Activated naive CD4-positive, alpha-beta T cell treated with anti-CD3 and anti-CD28 coated beads for 36 hours (primary cell): ENCODE measurements at places on chromosomes 1 and 21. TPM values are rescaled to one million over a fixed set of nuclear protein-coding genes. Genes with fewer than 3 reads are reported as not detected.
A peak's percentile ranks its signal among the peaks of the same experiment; 100 is the strongest.

- H3K27me3 ChIP-seq, result no peaks in the 10 kb centered on the region
- peak overlapping the region; percentile 90 for H3K4me3 ChIP-seq
- DNase-seq, result no peak
- H3K36me3 ChIP-seq, result peaks cover 16% of the 10 kb centered on the region
Observed at GRCh38 chr1:3898994-3899753, 898 bp downstream of the C1orf174 start.

SIK1 gene
- total RNA-seq, result 5.2 TPM

RFX5 gene
- total RNA-seq, result 62.3 TPM

- no peak overlapping the region for H3K27ac ChIP-seq
- peaks cover 7% of the 10 kb centered on the region for H3K27me3 ChIP-seq
- no peaks in the 10 kb centered on the region for H3K36me3 ChIP-seq
- peak; percentile 28 for DNase-seq
- peaks cover 16% of the 10 kb centered on the region for H3K4me1 ChIP-seq
- H3K4me3 ChIP-seq, result no peak overlapping the region
Observed at GRCh38 chr1:206066479-206067171, 13.7 kb downstream of the RHEX start.

MCOLN2 gene
- 7.4 TPM for total RNA-seq
